ENCODE measurements at places on chromosomes 11 and 22.

- no peak for DNase-seq
These were observed 8.6 kb downstream of the TMEM121B start for GRCh38 chr22:17112491-17113042.

DNA sequence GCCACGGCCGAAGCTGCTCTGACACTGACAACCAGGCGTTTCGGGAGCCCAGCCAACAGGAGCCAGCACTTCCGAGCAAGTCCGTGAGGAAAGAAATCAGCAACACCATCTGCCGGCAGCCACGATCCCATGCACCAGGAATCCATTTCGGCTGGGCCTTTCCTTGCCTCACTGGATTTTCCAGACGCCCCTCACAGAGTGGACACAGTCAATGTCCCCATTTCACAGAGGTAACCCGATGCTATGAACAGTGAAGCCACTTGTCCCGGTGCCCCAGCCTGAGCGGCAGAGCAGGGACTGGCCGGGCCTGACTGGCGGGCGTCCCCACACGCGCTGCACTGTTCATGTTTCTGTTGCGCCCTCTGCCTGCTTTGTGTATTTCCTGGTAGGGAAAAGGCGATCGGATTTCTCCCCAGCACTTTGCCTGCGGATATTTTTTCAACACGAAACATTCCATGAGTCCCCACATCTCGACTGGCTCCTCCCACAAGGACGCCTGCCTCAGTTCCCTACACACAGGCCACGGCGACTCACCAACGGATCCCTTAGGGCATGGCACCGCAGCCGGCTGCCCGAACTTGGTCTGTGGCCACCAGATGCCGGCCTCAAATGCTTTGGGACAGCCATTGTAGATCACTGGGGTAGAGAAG is 55.3 kb downstream of the TRMU start:
- no peak for DNase-seq

- DNase-seq, result no peak
These were observed 123.8 kb downstream of the LARGE1 start for GRCh38 chr22:33796494-33796893.

GRCh38 chr11:18066626-18067025 is 20.6 kb upstream of the TPH1 start:
- no peak for DNase-seq

DNA sequence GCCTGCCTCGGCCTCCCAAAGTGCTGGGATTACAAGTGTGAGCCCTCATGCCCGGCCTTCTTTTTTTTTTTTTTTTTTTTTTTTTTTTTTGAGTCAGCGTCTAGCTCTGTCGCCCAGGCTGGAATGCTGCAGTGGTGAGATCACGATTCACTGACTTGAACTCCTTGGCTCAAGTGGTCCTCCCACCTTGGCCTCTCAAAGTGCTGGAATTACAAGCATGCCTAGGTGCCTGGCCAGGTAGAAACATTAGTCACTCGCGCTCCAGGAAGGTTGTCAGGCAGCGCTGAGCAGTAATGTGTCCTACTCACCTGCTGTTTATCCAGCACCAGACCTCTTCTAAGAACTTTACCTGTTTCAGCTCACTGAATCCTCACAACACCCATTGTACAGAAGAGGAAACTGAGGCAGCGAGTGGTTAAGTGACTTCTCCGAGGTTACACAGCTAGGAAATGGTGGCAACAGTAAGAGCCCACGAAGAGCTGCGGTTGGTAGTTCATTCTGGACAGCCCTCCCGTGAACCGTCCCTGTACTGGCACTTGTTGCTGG is 496 bp upstream of the CST6 start:
- no peak for DNase-seq

- no peak for DNase-seq
These were observed 2.2 kb upstream of the TOP3B start for GRCh38 chr22:21984793-21985192.

DNA sequence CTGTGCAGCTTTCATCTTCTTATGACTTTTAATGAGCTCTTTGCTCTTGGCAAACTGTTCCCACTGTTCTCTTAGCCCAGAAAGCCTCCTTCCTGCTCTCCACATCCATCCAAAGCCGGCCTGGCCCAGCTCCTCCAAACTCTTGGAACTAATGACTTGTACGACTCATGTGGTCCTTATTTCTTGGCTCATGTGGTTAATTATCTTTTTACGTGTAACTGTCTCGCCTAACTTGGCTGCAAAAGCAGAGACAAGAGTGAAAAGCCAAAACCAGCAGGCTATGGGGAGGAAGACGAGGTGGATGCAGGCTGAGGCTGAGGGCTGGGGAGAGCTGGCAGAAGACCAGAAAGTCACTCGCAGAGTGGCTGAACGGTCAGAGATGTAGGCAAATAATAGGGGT is 5.5 kb downstream of the CSNK2A3 start:
- no peak for DNase-seq

DNA sequence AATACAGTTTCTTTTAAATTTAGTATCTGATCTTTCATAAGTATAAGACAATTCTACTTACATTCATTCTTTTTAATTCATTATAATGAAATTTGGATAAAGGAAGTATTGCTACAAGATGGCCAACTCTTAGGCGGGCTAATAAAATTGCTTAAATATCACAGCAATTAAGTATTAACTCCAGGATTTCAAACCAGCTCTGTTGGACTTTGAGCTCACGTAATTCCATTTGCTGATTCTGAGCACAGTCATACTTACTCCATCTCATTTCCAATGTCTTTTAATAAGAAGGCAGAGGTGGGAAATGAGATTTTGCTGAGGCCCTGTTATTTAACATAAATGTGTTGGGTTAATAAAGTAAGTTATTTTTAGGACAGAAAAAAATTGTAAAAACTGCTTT is 748.1 kb downstream of the KCNA4 start:
- no peak for DNase-seq

DNA sequence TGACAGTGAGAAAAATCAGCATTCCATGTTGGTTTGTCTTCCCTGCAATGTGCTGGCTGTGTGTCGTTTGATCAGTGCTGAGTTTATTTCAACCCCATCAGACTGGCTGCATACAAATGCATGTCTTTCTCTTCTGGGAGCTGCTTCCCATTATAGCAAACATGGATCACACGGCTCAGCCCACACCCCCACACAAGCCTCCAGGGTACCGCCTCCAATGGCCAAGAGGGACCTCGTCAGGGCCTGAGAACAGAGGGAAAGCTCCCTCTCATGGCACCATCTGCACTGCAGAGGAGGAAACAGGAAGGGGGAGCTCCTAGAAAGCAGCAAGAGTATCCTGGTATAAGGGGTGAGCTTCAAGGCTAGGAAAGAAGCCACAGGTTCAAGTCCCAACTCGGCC is 214.2 kb downstream of the LARGE1 start:
- DNase-seq, result no peak

- DNase-seq, result no peak
These were observed 21.7 kb downstream of the FAM168A start for GRCh38 chr11:73576185-73576614.

DNA sequence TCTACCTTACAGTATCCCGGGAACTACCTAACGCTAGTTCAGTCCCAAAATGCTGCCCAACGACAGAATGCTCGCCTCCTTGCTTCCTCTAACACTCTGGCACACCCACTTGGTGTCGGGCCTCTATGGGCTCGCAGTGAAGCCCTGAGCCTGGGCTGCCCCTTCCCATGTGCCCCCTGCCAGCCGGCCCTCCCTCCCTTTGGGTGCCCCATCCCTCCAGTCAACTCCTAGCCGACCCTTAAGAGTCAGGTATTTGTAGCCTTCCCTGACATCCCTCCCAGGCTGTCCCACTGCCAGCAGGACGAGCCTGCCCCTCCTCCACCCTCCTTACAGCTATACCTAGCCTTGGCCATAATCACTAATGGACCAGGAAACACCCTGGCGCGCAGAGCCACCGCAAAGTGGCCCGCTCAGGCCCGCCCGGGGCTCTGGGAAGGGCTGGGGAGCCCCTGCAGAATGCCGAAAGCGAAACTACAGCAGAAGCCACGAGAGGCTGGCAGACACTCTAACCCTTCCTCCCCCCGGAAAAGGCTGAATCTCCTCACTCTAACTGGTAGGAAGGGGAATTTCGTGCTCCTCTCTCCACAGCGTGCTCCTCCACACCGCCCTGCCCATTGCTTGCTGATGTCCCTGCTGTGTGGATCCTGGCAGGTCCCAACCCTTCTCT is 8.2 kb downstream of the CBX7 start:
- no peak for DNase-seq

DNA sequence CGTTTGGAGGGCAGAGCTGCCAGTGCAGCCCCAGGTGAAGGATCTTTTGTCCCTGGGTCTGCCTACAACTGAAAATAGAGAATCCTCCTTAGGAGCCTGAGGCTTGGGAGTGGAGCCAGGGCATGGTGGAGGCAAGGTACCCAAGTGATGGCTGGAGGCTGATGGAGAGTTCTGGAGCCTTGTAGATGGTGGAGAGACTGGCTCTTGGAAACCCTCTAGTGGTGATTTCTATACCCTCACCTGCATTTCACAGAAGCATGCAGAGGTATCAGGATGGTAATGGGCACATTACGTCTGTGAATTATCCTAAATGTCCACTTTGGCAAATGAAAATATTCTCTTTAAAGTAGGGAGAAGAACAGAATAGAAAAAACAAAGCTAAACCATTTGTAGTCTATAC is 44.4 kb downstream of the INSC start:
- DNase-seq, result no peak

GRCh38 chr11:97364047-97364446 is 974.2 kb downstream of the JRKL start:
- DNase-seq, result no peak

Data from GOT3 (cell line).